ENCODE measurements at places on chromosomes 1 and 21. TPM values are rescaled to one million over a fixed set of nuclear protein-coding genes. Genes with fewer than 3 reads are reported as not detected.

Gene RIPPLY3
- not detected for total RNA-seq

Gene HES2
- total RNA-seq: not detected

Gene PLPPR4
- 70.7 TPM for total RNA-seq

Gene SPRR2A
- total RNA-seq: not detected

Gene ZNF644
- total RNA-seq: 91.1 TPM

Gene PLEKHN1
- total RNA-seq: not detected

Gene C1orf226
- 1.4 TPM for total RNA-seq

Gene MFAP2
- 168 TPM for total RNA-seq

Gene IGSF21
- 9.0 TPM for total RNA-seq

Gene CLCA1
- total RNA-seq: 0.10 TPM

Gene KRTAP10-7
- total RNA-seq: not detected

Gene NBPF6
- total RNA-seq: not detected

Gene FMO5
- total RNA-seq: 3.1 TPM

Gene ZNF669
- 11.9 TPM for total RNA-seq

All from spinal cord (tissue), 10 donors.